ENCODE measurements at places on chromosomes 6 and 20. TPM values are rescaled to one million over a fixed set of nuclear protein-coding genes. Genes with fewer than 3 reads are reported as not detected.

- H3K4me3 ChIP-seq = no peak overlapping the region
- no peak overlapping the region for H3K27ac ChIP-seq
- H3K4me1 ChIP-seq = no peaks in the 10 kb centered on the region
- no peak for DNase-seq
- H3K36me3 ChIP-seq = no peaks in the 10 kb centered on the region
Measured at GRCh38 chr6:20680697-20681165, 146.5 kb downstream of the CDKAL1 start.

DNA sequence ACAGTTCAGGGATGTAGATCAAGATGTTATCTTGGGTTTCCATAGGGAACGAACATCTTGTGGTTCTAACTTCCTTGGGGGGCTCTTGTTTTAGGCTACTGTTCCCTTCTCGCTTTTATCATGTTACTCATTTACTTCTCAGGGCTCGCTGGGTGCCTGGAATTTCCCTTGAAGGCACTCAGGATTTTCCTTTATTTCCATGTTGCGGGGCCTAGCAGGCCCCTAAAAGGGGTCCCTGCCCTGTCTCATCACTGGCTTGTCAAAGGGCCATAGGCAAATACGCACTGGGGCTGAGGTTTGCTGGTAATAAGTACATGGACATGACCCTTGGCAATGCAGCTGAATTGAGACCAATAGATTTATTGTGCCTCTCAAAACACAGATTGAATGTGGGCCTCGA lies 262.3 kb downstream of the CDH4 start:
- no peak for DNase-seq
- H3K4me3 ChIP-seq = no peak overlapping the region
- H3K36me3 ChIP-seq = no peaks in the 10 kb centered on the region
- no peak overlapping the region for H3K27ac ChIP-seq
- H3K4me1 ChIP-seq = peaks cover 19% of the 10 kb centered on the region

DNA sequence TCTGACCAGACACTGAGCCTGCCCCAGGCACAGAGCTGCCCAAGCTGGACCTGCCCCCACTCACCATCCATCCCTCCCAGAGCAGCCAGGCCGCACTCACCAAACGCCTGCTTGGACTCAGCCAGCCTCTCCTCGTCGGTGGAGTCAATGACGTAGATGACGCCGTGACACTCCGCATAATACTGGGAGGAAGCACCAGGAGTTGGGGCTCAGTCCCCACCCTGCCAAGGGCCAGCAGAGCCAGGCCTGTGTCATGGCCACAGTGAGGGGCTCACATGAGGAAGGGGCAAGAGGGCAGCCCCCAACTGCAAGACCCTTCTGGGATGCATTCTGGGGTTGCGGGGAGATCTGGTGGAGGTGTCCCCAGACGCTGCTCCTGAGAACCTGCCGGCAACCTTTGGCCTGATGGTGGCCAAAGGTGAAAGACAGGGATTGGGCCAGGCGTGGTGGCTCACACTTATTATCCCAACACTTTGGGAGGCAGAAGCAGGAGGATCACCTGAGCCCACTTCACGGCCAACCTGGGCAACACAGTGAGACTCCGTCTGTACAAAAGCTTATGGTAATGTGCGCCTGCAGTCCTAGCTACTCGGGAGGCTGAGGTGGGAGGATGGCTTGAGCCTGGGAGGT lies 5.6 kb downstream of the ARFRP1 start:
- no peaks in the 10 kb centered on the region for H3K36me3 ChIP-seq
- H3K4me3 ChIP-seq = no peak overlapping the region
- DNase-seq = no peak
- H3K27ac ChIP-seq = no peak overlapping the region
- H3K4me1 ChIP-seq = peaks cover 3% of the 10 kb centered on the region

Gene RIPOR2
- 1.1 TPM for total RNA-seq
